Esophagus squamous epithelium (tissue), 5 donors: ENCODE measurements at places on chromosomes 16 and 17. TPM values are rescaled to one million over a fixed set of nuclear protein-coding genes. Genes with fewer than 3 reads are reported as not detected.

Gene PRSS8
- total RNA-seq: 47.3 TPM

Gene SYNGR3
- 1.0 TPM for total RNA-seq

Gene WNT9B
- total RNA-seq: not detected

Gene GRAPL
- total RNA-seq: not detected

Gene ARMC5
- total RNA-seq: 9.5 TPM

Gene YBX2
- total RNA-seq: 1.4 TPM

Gene TMEM100
- not detected for total RNA-seq

Gene RNF157
- total RNA-seq: 3.4 TPM

Gene CLEC16A
- total RNA-seq: 20.3 TPM

Gene RHBDF1
- total RNA-seq: 27.4 TPM

Gene HOXB2
- 24.2 TPM for total RNA-seq

Gene FBXL16
- 2.2 TPM for total RNA-seq

Gene KRT31
- 1.5 TPM for total RNA-seq

Gene ANKS4B
- total RNA-seq: not detected

Gene HCRT
- total RNA-seq: not detected

Gene CCL4
- 3.2 TPM for total RNA-seq

Gene TMEM220
- total RNA-seq: 1.4 TPM

Gene CNTNAP1
- 0.57 TPM for total RNA-seq

Gene CSF3
- not detected for total RNA-seq

Gene JPH3
- total RNA-seq: 0.76 TPM

Gene CYGB
- total RNA-seq: 2.2 TPM

Gene NOXO1
- 2.6 TPM for total RNA-seq

Gene SBK1
- 0.29 TPM for total RNA-seq

Gene LGALS9
- total RNA-seq: 20.5 TPM

Gene ACSM3
- total RNA-seq: 8.6 TPM

Gene NOTUM
- not detected for total RNA-seq

Gene SOX15
- total RNA-seq: 89.1 TPM

Gene SMIM22
- 5.2 TPM for total RNA-seq

Gene ABCC6
- 0.29 TPM for total RNA-seq

Gene KRT40
- total RNA-seq: 0.19 TPM

Gene PLD6
- total RNA-seq: 1.1 TPM

Gene ADGRG3
- not detected for total RNA-seq

Gene NUDT16L1
- total RNA-seq: 18.5 TPM

Gene CD300LF
- total RNA-seq: 0.64 TPM

Gene TUBB3
- not detected for total RNA-seq

Gene CCDC200
- not detected for total RNA-seq

Gene KIF1C
- total RNA-seq: 89.6 TPM

Gene KRTAP3-1
- total RNA-seq: not detected

Gene RND2
- 0.53 TPM for total RNA-seq

Gene KRT24
- 369 TPM for total RNA-seq

Gene DNAH3
- not detected for total RNA-seq

Gene C16orf96
- total RNA-seq: not detected

Gene KRTAP4-7
- total RNA-seq: not detected
